ENCODE measurements at places on chromosomes 3 and 15. TPM values are rescaled to one million over a fixed set of nuclear protein-coding genes. Genes with fewer than 3 reads are reported as not detected.

- no peak for DNase-seq
Observed at GRCh38 chr3:46913644-46914043, 36.1 kb downstream of the PTH1R start.

GRCh38 chr3:6719999-6720398 lies 140.9 kb upstream of the GRM7 start:
- no peak for DNase-seq

- DNase-seq = peak; percentile 94
Observed at GRCh38 chr15:40108061-40108854, 421 bp downstream of the BMF start.

The P2RY14 gene
- total RNA-seq = 0.39 TPM

- DNase-seq = no peak
Observed at GRCh38 chr3:57918123-57918837, 89.9 kb upstream of the FLNB start.

- DNase-seq = no peak
Observed at GRCh38 chr3:62249484-62249776, 123.9 kb downstream of the FEZF2 start.

DNA sequence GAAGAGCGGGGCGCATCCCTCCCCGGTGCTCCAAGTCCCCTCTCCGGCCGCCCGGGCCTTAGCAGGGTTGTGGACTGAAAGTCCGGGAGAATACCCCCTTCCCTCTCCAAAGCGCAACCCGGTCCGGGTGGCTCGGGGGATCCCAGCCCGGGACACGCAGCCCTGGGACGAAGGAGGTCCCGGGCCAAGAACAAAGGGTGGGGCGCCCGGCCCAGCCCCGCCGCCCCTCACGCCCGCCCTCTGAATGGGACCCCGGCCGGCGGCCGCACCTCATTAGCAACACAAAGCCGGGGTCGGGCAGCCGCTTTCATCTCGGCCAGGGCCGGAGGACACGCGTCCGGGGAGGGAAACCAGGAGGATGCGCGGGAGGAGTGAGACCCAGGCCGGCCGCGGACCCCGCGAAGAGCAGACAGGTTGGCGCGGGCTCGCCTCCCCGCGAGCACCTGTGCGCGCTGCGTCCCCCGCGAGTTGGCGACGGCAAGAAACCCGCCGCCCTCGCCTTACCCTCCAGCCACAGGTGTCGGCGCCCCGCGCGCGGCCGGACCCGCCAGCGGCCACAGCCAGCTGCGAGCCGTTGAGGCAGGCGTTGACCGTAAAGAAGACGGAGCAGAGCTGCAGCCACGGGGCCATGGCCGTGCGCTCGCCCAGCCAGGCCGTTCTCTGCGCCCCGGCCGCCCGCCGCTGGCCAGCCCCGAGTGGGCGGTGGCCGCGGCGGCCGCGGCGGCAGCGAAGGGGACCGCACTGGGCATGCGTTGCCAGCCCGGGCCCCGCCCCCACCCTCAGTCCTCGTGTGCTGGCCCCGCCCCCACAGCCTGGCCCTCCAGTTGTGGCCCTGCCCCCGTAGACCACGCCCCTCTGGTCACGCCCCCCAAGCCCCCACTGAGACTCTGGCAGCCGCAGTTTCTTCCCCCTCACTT lies at the start of gene IL17RD:
Gene IL17RD, minus strand, starts transcription at position 697 of the 917 bp plus-strand sequence. Its CDS starts 67 bp downstream, at position 630.
- DNase-seq = peak; percentile 85

- DNase-seq = no peak
Observed at GRCh38 chr3:6709178-6709577, 151.7 kb upstream of the GRM7 start.

The SLC28A1 gene
- not detected for total RNA-seq

GRCh38 chr15:100129677-100130076 lies 212.1 kb downstream of the ADAMTS17 start:
- no peak for DNase-seq

GRCh38 chr3:44146073-44146472 lies 95.6 kb upstream of the TOPAZ1 start:
- no peak for DNase-seq

The PLA2G4F gene
- total RNA-seq = 0.54 TPM

The CLDN11 gene
- total RNA-seq = 13.7 TPM

DNA sequence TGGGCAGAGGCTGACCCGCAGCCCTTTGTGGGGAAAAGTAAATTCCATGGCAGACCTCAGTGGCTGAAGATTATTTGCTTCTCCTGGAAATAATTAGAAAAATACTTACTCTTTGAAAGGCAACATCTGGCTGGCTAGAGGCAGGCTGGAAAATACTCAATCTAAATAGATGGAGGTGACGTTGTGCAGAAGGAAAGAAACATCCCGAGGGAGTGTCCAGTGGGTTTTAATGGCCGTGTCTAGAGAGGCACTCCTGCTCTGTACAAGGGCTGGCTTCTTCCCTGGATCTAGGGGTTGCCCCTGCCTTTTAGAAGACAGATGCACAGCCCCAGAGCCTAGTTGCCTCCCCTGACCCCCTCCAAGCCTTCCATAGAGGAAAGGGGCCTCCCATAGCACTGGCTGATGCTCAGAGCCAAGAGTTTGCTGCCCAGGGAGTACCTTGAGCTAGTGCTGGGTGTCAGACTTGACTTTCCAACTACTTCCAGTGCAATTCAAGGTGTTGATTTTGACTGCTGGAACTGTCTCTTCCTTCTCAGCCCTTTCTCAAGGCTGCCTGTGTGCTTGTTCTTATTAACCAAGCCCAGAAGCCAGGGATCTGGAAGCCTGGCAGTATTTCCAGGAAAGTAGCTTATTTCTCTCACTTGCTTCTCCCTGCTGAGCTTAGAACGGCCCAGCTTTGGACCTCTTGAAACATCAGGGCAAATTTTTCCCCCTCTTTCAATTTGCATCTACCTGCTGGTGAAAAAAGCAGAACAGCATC lies 27.4 kb downstream of the CGNL1 start:
- no peak for DNase-seq

- no peak for DNase-seq
Observed at GRCh38 chr15:41970456-41970855, 1.9 kb downstream of the EHD4 start.

The OR5K4 gene
- not detected for total RNA-seq

DNA sequence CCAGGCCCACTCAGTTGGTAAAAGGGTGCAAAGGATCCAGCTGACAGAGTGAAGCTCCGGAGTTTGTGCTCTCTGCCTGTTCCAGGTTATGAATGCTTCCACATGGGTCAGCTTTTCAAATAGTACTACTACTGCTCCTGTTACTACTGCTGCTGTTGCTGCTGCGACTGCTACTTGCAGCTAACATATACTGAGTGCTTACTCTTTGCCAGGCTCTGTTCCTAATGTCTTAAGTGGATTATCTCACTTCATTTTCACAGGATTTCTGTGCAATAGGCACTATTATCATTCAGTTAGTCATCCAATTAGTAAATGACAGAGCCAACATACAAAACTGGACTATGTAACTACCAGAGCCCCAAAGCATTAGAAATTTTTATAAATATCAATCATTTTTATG lies 106.5 kb downstream of the IQCH start:
- no peak for DNase-seq

- DNase-seq = no peak
Observed at GRCh38 chr3:53170325-53171063, 9.5 kb downstream of the PRKCD start.

GRCh38 chr3:156290924-156291271 lies 170.5 kb downstream of the KCNAB1 start:
- no peak for DNase-seq

GRCh38 chr15:85761635-85762034 lies 33.1 kb downstream of the KLHL25 start:
- no peak for DNase-seq

DNA sequence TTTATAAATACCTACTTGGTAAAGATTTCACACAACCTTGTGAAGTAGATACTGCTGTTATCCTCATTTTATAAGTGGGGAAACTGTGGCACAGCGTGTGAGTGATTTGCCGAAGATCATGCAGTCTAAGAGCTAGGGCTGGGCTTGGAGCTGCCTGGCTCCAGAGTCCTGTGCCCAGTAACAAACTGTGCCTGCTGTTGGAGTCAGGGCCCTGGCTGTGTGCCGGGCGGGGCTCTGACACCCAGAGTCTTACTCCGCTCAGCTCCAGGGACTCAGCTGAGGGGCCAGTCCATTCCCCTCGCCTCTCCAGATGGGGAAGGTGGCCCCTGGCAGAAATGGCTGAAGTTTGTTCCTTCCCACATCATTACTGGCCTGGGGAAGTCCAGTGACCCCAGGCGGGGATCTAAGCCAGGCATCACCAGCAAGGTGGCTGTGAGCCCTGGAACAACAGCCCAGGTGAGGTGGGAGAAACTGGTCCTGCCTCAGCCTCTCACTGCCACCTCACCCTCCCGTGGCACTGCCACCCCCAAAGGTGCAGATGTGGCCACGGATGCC lies 17.3 kb upstream of the PLXNA1 start:
- no peak for DNase-seq

DNA sequence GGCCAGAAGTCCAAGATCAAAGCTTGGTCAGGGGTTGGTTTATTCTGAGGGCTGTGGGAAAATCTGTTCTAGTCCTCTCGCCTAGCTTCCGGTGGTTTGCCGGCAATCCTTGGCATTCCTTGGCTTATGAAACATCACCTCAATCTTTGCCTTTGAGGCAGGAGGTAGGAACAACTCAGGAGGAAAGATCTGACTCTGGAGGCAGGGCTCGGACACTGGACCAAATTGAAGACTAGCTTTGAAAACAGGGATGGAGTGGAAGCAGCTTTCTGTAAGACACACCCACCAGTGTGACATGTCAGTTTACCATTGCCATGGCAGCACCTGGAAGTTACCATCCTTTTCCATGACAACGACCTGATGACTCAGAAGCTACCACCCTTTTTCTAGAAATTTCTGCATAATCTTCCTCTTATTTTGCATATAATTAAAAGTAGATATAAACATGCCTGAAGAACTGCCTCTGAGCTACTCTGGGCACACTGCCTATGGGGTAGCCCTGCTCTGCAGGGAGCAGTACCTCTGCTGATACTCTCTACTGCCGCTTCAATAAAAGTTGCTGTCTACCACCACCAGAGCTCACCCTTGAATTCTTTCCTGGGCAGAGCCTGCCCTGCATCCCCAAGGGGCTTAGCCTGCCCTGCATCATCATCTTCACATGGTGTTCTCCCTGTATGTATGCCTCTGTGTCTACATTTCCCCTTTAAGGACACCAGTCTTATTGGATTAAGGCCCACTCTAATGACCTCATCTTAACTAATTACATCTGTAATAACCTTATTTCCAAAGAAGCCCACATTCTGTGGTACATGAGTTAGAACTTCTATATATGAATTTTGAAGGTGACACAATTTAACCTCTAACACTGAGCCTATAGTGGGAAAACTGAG lies 38.3 kb upstream of the TM4SF4 start:
- no peak for DNase-seq

The TIGIT gene
- 0.53 TPM for total RNA-seq

- DNase-seq = no peak
Observed at GRCh38 chr15:70099967-70100473, 2.3 kb upstream of the TLE3 start.

DNA sequence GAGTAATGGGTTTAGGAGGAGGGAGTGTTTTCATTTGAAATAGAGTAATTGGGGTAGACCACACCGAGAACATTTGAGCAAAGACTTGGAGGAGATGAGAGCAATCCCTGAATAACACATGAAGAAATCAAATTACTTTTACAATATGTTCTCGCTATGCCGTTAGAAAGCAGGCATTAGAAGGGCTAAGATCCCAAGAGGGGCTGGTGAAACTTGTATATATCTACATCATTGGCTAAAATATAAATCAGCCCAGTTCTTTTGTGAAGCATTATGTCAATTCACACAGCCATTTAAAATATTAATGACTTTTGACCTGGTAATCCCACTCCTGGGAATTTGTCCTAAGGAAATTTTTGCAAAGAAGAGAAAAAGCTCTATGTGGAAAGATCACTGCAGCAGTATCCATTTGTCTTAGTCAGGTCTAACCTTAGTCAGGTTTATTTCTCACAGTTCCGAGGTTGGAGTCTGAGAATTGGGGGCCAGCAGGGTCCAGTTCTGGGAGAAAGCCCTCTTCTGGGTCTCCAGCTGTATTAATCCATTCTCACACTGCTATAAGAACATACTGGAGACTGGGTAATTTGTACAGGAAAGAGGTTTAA lies 31.0 kb downstream of the CCDC32 start:
- no peak for DNase-seq

The CHDH gene
- total RNA-seq = 6.0 TPM

DNA sequence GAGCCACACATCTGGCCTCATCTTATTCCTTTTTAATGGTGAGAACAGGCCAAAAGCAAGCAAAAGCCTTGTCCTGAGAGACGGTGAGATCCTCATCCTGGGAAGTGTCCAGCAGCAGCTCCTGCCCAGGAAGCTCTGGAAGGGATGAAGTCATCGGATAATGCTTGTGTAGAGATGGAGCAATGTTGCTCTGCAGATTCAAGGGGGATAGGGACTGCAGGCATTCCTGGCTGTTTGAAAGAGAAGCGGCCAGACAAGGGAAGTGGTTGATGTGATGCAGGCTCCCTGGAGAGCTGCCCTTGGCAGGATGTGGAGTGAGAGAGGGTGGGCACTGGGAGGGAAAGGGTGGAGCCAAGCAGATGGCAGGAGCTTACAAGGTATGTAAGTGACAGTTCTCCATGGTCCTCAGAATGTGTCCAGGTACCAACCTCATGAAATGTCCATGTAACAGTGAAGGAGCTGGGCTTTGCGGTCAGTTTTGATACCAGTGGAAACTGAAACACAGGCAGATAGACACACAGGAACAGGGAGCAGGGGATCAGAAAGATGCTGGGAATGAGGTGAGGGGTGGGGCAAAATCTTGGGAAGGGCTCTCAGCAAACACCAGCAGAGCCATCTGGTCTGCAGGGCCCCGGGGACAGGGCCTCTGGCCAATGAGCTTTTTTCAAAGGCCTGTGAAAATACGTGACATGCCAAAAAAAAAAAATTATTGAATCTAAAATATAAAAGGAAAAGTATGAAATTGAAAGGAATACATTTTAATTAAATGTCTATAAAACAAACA lies 32.2 kb upstream of the LACTB start:
- DNase-seq = peak; percentile 67

DNA sequence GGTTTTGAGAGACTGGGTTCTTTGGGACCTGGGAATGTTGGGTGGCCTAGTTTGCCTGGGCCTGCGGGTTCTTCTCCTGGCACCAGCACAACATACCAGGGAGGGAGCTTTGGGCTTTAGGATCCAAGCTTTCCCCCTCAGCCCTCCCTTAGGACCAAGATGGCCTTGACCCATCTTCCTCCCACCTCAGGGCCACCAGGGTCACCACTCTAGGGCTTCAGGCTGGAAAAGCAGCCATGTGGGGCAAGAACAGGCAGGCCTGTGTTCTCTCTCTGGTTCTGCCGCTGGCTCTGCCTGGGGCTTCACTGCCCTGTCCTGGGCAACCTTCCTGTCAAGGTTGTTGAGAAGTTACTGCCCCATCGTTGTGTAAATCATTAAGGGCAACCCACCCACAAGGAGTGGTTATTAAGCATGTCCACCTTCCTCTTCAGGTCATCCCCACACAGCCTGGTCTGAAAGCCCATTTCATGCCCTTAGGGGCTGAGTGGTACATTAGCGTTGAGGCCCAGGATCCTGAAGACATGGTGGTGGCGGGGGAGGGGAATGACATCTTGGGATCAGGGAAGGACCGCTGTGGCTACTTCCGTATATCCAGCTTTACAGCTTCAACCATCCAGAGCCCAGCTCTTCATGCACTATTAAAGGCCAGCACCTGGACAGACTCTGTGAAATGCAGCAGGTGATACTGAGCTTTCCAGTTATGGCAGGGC lies 652 bp downstream of the DUOX1 start:
- no peak for DNase-seq

Measured in right cardiac atrium (tissue), 5 donors.